ENCODE measurements at places on chromosomes 7 and 10. TPM values are rescaled to one million over a fixed set of nuclear protein-coding genes. Genes with fewer than 3 reads are reported as not detected.

FKBP6 gene
- total RNA-seq: not detected

EIF4H gene
- total RNA-seq: 413 TPM

PAPOLB gene
- total RNA-seq: under 0.01 TPM

BMPER gene
- total RNA-seq: 24.5 TPM

GPR158 gene
- 3.9 TPM for total RNA-seq

SLC26A3 gene
- total RNA-seq: not detected
